ENCODE measurements at places on chromosomes 2 and 18. TPM values are rescaled to one million over a fixed set of nuclear protein-coding genes. Genes with fewer than 3 reads are reported as not detected.

- no peak overlapping the region for H3K4me3 ChIP-seq
- no peak for DNase-seq
- no peaks in the 10 kb centered on the region for H3K27me3 ChIP-seq
- H3K27ac ChIP-seq, result no peak overlapping the region
These were observed 92.9 kb upstream of the WDR75 start for GRCh38 chr2:189348369-189348768.

GRCh38 chr2:121486191-121486790 lies 44.4 kb upstream of the RNU4ATAC start:
- no peak overlapping the region for H3K4me3 ChIP-seq
- DNase-seq, result no peak
- no peak overlapping the region for H3K27ac ChIP-seq
- H3K4me1 ChIP-seq, result peaks cover 19% of the 10 kb centered on the region
- H3K36me3 ChIP-seq, result peaks cover 30% of the 10 kb centered on the region

GRCh38 chr2:26430826-26431225 lies 29.1 kb downstream of the DRC1 start:
- H3K27ac ChIP-seq, result no peak overlapping the region
- no peaks in the 10 kb centered on the region for H3K4me1 ChIP-seq
- H3K4me3 ChIP-seq, result no peak overlapping the region
- no peaks in the 10 kb centered on the region for H3K36me3 ChIP-seq

DNA sequence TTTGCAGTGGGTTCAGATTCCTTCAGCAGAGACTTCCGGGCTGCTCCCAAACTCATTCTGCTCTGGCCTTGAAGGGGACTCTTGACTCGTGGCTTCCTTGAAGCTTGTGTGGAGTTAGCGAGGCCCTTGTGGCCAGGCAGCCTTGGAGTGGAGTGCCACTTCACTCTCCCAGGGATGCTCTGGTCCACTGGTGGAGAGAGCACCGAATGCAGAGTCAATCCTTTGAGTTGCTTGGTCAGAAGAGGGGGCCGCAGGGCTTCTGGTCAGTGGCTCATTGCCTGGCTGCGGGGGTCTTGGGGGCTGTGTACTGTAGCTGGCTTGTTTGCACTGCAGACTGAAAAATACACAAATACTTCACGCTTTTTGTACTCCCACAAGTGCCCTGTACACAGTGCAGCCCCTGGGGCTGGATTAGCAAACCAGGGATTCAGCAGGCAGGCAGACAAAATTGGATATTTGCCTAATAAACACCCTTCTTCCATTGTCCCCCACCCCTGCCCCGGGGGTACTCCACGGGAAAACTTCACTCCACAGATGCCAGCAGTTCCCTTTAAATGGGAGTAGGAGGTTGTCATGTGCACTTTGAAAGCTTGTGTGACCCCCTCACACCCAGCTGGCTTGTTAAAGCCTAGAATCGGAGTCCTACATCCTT lies 3.2 kb downstream of the GLI2 start:
- peaks cover 5% of the 10 kb centered on the region for H3K4me1 ChIP-seq
- no peak for DNase-seq
- H3K27ac ChIP-seq, result no peak overlapping the region
- no peaks in the 10 kb centered on the region for H3K36me3 ChIP-seq
- H3K4me3 ChIP-seq, result no peak overlapping the region
- peaks cover 56% of the 10 kb centered on the region for H3K27me3 ChIP-seq

DNA sequence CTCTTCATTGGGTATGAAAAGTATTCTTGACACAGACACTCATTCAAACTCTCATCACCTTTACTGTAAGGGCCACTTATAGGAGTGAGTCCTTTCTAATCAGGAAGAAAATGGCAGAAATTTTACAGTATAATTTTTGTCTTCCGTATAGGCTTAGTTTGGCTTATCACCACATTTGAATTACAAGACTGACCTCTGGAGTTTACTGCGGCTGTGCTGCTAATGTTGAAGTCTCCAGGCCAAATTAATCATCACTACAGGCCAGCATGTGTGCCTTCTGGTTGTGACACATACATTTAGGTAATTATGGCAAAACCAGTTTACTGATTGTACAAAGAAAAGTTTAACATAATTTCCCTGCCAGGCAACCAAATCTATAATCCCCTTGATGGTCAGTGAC lies 753.6 kb upstream of the GCFC2 start:
- H3K4me3 ChIP-seq, result no peak overlapping the region
- no peaks in the 10 kb centered on the region for H3K27me3 ChIP-seq
- DNase-seq, result no peak
- H3K4me1 ChIP-seq, result no peaks in the 10 kb centered on the region
- no peaks in the 10 kb centered on the region for H3K36me3 ChIP-seq

GRCh38 chr2:77161009-77161408 lies 361.2 kb downstream of the LRRTM4 start:
- no peaks in the 10 kb centered on the region for H3K4me1 ChIP-seq
- DNase-seq, result no peak
- H3K4me3 ChIP-seq, result no peak overlapping the region
- H3K36me3 ChIP-seq, result no peaks in the 10 kb centered on the region
- no peaks in the 10 kb centered on the region for H3K27me3 ChIP-seq

DNA sequence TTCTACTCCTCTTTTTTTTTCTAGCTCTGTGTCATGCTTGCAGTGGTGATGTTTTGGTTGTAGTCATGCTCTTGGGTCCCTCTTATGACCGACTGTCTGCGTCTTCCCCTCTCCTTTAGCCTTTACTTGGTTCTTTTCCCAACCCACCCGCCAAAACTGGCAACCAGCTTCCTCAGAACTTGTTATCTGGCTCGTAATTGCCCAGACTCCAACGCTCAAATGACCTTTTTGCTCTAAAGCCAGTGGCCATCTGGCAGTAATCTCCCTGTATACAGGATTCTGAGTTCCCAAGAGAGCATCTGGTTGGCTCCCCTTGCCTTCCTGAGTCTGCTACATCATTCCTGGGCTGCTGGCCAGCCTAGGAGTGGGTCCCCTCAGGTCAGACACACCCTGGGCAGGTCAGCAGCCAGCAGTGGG lies 147.2 kb downstream of the MGAT5 start:
- H3K27me3 ChIP-seq, result no peaks in the 10 kb centered on the region
- H3K4me1 ChIP-seq, result peaks cover 4% of the 10 kb centered on the region
- peak overlapping the region; percentile 66 for H3K27ac ChIP-seq
- no peak overlapping the region for H3K4me3 ChIP-seq
- H3K36me3 ChIP-seq, result peaks cover 84% of the 10 kb centered on the region

GRCh38 chr2:16121231-16121985 lies 181.1 kb downstream of the MYCN start:
- no peak for DNase-seq
- no peaks in the 10 kb centered on the region for H3K36me3 ChIP-seq
- no peaks in the 10 kb centered on the region for H3K27me3 ChIP-seq
- H3K27ac ChIP-seq, result no peak overlapping the region
- no peak overlapping the region for H3K4me3 ChIP-seq

DNA sequence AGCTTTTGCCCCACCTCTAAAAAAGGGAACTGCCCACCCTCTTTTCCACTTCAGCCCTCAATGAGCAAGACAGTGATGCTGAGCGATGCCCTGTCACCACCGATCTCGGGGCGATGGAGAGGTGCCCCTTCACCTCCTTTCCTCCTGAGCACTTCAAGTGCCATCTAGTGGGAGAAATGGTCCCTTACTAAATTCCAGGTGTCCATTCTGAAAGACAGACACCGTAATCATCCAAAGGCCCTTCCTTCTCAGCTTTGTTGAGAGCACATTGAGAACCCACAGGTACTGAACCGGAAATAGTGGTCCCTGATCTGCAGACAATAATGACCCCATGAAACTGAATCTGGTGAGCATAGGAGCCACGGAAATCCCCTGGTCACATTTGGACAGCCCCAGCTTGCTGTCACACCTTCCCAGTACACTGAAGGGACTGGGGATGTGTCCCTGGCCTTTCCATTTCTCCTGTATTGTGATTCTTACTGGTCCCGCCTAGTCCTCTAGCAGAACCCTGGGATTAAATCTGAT lies 38.5 kb downstream of the KCTD18 start:
- no peak for DNase-seq
- H3K27me3 ChIP-seq, result no peaks in the 10 kb centered on the region
- H3K27ac ChIP-seq, result no peak overlapping the region
- H3K4me3 ChIP-seq, result no peak overlapping the region

DNA sequence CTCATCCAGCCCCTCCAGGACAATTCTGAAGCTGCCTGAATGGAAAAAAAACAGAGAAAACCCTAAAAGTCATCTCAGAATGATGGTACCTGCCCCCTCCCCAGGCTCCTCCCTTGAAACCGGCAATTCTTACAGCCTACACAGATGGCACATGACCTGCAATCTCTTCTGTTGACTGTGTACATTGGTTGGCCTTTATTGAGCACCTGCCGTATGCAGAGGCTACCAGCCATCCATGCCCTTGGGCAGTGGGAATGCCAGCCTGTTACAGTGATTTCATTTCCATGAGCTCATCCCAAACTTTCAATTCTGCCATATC lies 57.1 kb downstream of the EMX1 start:
- H3K4me3 ChIP-seq, result no peak overlapping the region
- no peak for DNase-seq
- H3K4me1 ChIP-seq, result no peaks in the 10 kb centered on the region
- no peak overlapping the region for H3K27ac ChIP-seq

- no peaks in the 10 kb centered on the region for H3K4me1 ChIP-seq
- peaks cover 26% of the 10 kb centered on the region for H3K36me3 ChIP-seq
- H3K27me3 ChIP-seq, result no peaks in the 10 kb centered on the region
- DNase-seq, result no peak
- no peak overlapping the region for H3K4me3 ChIP-seq
- no peak overlapping the region for H3K27ac ChIP-seq
These were observed 14.6 kb downstream of the RAB31 start for GRCh38 chr18:9722691-9723090.

DNA sequence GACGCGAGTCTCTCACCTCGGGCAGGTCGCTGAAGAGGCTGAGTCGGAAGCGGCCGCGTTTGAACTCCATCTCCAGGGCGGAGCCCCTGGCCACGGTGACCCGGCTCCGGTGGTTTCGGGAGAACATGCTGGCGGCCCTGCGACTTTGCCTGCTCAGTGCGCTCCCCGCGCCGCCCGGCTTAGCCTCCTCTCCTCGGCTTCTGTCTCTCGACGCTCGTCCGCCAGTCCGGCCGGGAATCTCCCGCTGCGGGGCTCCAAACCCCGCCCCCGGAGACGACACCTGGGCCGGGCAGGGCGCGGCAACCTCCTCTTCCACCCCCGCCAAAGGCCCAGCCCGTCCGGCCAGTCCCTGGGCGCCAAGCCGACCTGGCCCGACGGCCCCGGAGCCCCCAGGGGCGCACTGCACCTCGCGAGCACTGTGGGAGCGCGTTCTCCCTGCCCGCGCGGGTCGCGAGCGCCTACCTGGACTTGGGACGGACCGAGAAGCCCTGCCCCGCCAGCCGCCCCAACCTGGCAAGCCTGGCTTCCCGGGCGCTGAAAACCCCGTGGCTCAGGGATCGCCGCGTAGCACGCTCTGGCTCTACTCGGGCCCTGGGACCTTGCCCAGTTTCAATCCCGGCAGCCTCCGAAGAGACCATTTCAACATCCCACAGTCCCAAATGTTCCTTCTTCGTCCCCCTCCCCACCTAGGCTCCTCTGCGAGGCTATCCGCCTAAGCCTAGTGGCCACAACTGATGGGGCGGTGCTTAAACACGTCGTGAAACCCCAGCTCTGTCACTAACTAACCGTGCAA lies at the start of gene RTKN:
TSS of gene RTKN (minus strand) at position 248 of the 793 bp plus-strand sequence. CDS start at position 127, 121 bp downstream.
- peak; percentile 48 for DNase-seq
- peak within 1 kb of the TSS; percentile 74 for H3K4me3 ChIP-seq
- peaks cover 18% of the 10 kb centered on the region for H3K27me3 ChIP-seq
- no peak within 1 kb of the TSS for H3K27ac ChIP-seq

GRCh38 chr2:23122681-23123215 lies 262.2 kb upstream of the KLHL29 start:
- no peak overlapping the region for H3K4me3 ChIP-seq
- H3K27me3 ChIP-seq, result peaks cover 1% of the 10 kb centered on the region
- no peak for DNase-seq

DNA sequence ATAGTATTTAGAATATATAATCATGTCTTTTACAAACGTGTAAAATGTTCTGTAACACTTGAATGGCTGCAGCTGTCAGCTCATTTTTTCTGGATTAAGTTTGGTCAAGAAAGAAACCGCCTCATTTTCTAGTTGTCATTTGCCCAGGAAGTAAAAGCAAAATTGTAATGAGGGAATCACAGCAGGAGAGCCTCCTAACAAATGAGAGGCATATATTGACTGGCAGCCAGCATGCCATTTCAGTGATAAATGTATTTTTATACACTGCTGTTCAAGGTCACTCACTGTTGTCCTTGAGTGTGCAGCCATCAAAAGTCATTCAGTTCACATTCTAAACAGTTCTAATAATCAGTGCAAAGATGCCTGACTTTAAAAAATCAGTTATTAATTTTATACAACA lies 144.3 kb upstream of the BOD1L2 start:
- H3K27me3 ChIP-seq, result no peaks in the 10 kb centered on the region
- H3K4me3 ChIP-seq, result no peak overlapping the region
- no peak overlapping the region for H3K27ac ChIP-seq
- peaks cover 3% of the 10 kb centered on the region for H3K36me3 ChIP-seq

DNA sequence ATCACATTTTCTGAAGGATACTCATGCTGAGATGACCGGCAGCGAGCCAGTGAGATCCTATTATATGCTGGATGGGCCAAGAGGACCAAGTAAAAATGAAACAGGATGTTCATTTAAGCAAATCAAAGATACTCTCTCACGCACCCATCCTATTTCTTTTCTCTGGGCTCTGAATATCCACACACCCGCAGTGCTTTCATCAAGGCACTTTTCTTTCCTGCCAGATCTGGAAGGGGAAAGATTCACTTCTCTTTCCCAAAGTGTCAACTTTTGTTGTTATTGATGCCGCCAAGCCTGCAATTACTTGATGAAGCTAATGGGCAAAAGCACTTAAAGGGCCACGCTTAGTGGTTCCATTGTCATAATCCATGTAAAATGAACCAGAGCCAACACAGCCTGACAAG lies 191.9 kb upstream of the CHAC2 start:
- H3K4me1 ChIP-seq, result no peaks in the 10 kb centered on the region
- H3K27me3 ChIP-seq, result peaks cover 13% of the 10 kb centered on the region
- no peaks in the 10 kb centered on the region for H3K36me3 ChIP-seq
- no peak overlapping the region for H3K4me3 ChIP-seq

DNA sequence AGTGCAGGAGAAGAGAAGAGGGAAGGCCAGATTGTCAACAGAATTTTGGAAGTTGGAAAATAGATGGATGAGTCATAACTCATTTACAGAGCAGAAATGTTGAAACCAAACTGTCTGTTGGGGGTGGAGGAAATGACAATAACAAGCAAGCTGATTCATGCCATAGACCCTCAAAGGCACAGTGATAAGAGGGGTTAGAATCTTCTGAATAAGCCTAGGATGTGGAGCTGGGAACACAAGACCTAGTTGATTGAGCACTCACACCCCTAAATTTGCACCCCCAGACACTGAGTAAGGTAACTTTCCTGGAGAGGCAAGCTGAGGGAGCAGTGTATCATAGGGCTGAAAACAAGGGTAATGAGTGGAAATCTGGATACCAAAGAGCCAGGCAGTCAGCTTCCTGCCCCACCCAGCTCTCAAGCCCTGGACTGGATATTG lies 141.4 kb downstream of the SCG2 start:
- no peak overlapping the region for H3K27ac ChIP-seq
- H3K27me3 ChIP-seq, result no peaks in the 10 kb centered on the region
- no peak overlapping the region for H3K4me3 ChIP-seq
- DNase-seq, result no peak
- no peaks in the 10 kb centered on the region for H3K4me1 ChIP-seq
- H3K36me3 ChIP-seq, result no peaks in the 10 kb centered on the region

ERFE gene
- total RNA-seq, result not detected

RGPD3 gene
- total RNA-seq, result 0.27 TPM

VWA3B gene
- total RNA-seq, result not detected

SULT1C2 gene
- total RNA-seq, result not detected

LIMS4 gene
- total RNA-seq, result not detected

Measured in activated B cell treated with CpG ODN at 0.5 μM for 24 hours (primary cell).